Smooth muscle cell of the brain vasculature (primary cell): ENCODE measurements at places on chromosomes 4 and X.

GRCh38 chr4:2066011-2066551 lies 7.0 kb downstream of the NAT8L start:
- DNase-seq, result no peak

- no peak for DNase-seq
These were observed 23.5 kb downstream of the INTS6L start for GRCh38 chrX:135543924-135544323.

- no peak for DNase-seq
These were observed 398.2 kb upstream of the DIPK2B start for GRCh38 chrX:45598861-45599260.

DNA sequence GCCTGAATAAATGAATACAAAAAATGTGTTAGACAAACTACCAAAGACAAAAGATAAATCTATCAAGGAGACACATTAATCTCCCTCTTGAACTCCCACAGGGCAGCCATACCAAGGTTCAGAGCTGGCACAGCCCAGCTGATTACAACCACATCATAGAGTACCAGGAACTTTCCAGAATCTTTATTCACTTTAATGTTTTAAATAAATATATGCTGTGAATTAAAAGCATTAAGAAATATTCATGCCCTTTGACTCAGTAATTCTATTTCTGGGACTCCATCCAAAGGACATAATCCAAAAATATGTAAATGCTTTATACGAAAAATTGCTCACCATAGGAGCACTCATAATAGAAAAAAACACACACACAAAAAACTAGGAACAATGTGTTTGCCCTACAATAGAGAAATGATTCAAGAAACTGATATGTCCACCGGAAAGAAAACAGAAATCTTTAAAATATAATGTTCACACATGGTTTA lies 126.0 kb downstream of the LDB2 start:
- DNase-seq, result no peak

- DNase-seq, result no peak
These were observed 3.2 kb upstream of the HELT start for GRCh38 chr4:185015108-185015507.

DNA sequence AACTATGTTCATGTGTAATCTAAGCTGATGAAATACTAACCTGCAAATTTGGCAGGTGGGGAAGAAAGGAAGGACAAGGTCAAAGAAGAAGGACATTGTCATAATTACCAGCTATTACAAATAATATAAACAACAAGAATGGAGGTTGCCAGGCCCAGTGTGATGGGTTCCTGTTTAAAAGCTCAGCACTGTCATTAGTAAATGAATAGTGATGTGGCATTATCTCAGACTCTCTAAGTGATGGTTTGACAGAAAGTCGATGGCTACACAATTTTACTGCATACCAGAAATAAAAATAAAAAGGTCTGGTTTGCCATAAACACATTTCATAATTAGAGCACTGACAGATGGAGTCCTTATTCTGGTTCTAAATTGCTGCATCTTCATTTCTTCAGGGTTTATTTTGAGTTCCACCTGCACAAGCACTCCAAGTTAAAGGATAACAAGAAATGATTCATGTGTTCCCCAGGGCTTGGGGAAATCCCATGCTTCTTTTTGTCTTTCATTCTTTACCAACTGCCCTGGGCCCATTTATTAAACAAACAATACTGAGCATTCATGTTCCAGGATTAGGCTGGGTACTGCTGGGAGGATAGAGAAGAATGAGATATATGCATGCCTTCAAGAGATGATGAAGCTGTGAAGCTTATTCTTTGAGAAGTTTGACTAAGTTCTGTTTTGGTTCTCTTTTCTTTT lies 367.8 kb upstream of the RASGEF1B start:
- no peak for DNase-seq

DNA sequence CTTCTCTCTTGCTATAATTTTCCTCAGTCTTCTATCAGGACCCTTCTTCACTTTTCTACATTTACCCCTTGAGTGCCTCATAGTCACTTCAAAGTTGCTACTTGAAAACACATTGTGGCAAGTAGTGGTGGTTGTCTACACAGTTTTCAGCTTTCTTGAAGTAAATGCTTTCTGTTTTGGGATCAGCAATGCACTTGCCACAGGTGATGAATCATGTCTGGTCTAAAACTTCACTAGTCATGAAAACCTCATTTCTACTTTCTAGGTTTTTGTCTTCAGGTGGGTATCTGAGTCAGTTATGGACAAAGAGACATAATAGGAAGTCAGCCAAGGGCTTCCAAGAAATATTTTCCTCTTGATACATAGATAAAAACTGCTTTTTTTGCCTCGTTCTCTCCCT lies 359.2 kb downstream of the CCSER1 start:
- no peak for DNase-seq

- no peak for DNase-seq
These were observed 4.2 kb upstream of the TMSB4X start for GRCh38 chrX:12970691-12971202.

DNA sequence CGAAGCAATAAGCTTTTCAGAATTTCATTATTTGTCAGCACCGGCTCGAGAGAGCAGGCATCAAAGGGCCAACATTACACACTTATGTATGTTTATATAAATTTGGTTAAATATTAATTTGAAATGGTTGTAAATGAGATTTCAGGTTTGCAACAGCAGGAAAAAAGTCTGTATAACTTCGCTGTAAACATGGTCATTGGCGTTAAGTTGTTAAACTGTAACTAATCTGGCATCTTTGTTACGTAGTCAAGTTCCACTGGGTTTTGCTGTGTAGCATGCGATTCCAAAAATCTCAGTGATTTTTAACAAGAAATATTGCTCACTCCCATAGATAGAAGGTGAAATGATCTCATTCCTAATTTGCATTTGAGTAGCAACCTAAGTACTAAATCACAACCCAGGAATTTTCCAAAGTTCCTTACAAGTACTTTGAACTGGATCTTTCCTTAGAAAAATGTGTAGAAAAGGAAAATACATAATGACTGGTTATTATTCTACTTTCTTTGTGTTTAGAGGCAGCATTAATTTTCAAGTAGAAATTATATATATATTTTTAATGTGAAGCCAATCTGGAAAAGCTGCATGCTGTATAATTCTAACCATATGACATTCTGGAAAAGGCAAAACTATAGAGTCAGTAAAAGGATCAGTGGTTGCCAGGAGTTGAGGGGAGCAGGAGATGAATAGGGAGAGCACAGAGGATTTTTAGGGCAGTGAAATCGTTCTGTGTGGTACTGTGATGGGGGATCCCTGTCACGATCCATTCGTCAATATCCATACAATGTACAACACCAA lies 222.1 kb downstream of the CBR4 start:
- no peak for DNase-seq

GRCh38 chr4:26248647-26249046 lies 72.2 kb upstream of the RBPJ start:
- DNase-seq, result peak; percentile 80

DNA sequence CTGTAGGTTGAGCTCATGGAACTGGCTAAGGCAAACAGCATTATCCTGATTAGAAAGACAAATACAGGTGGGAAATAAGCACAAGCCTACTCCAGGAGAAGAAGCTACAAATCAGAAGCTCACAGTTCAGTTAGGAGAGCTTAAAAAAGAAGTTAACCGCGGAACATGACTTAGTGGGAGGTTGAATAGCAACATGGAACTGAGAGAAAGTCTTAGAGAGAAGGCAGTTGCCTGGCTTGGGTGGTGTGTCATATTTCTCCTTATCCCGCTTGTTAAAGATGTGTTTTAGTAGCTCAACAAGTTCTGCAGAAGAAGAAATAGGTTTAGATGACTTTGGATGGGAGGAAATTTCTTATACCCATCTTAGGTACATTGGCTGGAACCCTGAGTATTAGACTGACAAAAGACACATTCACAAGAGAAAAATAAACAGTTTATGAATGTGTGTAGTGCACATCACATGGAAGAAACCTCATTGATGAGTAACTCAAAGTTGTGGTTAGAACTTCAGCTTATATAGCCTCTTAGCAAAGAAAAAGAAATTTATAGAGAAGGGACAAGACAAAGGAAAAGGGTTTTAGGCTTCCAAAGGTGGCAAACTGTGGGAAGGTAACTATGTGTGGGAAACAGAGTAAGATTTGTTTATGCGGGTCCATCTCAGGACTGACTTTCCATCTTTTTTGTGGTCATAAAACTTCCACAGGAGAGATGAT lies 37.4 kb upstream of the RXFP1 start:
- no peak for DNase-seq

DNA sequence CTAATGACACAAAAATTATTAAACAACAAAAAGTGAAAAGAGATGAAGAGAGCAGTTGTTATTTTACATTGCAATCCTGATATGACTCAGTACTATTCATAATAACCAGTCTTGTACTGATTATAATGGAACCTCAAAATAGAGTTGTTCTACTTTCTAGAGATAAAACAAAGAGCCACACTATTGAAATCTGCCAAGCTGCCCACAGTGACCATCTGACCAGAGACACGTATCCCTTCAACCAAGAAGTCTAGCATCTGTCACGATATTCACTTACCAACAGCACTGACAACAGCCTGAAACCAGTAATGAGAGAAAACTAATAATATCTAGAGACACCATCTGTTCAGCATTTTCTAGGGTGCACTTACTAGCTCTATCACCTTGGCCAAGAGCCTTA lies 466.7 kb downstream of the NKX6-1 start:
- no peak for DNase-seq

- DNase-seq, result peak; percentile 53
These were observed 54.5 kb upstream of the FBXW7 start for GRCh38 chr4:152590179-152591031.

- DNase-seq, result peak; percentile 91
These were observed at the start of the genes GLA and HNRNPH2 for GRCh38 chrX:101407748-101408531. Gene GLA, minus strand, starts transcription at chrX:101407925. Its CDS starts 22 bp downstream, at chrX:101407903. Gene HNRNPH2, plus strand, starts transcription at chrX:101408222. Its CDS starts 3,767 bp downstream, at chrX:101411989.

GRCh38 chr4:52954560-52955170 lies 92.5 kb downstream of the RASL11B start:
- no peak for DNase-seq

DNA sequence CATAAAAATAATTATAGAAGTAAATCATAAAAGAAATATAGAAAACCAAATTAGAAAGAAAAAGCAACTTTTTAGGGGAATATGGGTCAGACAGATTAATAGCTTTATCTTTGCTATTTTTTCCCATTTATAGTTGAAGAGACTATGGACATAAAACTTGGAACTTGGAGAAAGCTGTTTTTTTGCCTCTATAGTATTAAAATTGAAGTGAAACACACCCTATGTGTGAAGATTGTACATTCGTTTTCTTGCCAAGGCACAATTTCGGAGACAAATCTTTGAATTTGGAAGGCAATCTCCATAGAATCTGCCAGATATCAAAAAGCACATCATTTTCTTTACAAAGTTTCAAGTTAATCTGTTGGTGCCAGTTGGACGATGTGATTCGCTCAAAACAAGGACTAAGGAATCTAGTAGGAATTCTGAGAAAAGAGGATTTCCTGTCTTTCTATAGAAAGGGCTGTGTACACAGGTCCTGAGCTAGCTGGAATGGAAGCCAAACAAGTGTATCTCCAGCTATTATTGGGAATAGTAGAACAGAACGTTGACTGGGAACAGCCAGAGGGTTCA lies 156.3 kb downstream of the SLC7A11 start:
- no peak for DNase-seq

DNA sequence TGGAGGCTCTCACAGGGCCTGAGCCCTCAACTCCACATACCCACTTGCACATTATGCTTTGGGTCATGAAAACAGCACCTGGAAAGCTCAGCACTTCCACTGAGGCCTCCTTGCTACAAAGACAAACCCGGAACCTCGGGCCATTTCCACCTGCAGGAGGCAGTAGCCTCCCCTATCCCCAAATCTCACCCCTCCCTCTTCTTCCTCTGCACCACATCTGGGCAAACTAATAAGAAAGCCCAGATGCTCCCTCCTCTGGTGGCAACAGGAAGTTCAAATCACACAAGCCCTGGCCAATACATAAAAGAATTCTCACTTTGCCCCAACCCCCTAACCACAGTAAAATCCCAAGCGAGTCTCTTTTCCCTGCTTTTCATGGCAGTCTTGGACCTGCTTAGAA lies 136.4 kb downstream of the MAPK10 start:
- no peak for DNase-seq

GRCh38 chr4:138979742-138980141 lies 35.8 kb upstream of the NOCT start:
- DNase-seq, result no peak
